Vein endothelial cell (primary cell): ENCODE measurements at places on chromosomes 3 and 15. TPM values are rescaled to one million over a fixed set of nuclear protein-coding genes. Genes with fewer than 3 reads are reported as not detected.

Gene IDH3A
- total RNA-seq = 23.8 and 54.4 TPM in 2 replicates

Gene ACKR2
- total RNA-seq = not detected in 2 replicates

Gene KLHDC8B
- total RNA-seq = 35.9 and 37.5 TPM in 2 replicates

Gene SERINC4
- total RNA-seq = under 0.01 TPM in 1 of 2 replicates, not detected in the other

Gene FRMD5
- 8.6 and 12.7 TPM in 2 replicates for total RNA-seq

Gene PCOLCE2
- total RNA-seq = 0.19 TPM in 1 of 2 replicates, not detected in the other

Gene TGM4
- 0.10 and 0.33 TPM in 2 replicates for total RNA-seq

Gene SLTM
- total RNA-seq = 46.4 and 65.9 TPM in 2 replicates

Gene RASGRP1
- total RNA-seq = under 0.01 and 0.76 TPM in 2 replicates

Gene GOLGA6D
- not detected in 2 replicates for total RNA-seq

Gene PRSS50
- not detected in 2 replicates for total RNA-seq

Gene SERPINI2
- total RNA-seq = not detected in 2 replicates

Gene TRAIP
- 3.6 and 5.5 TPM in 2 replicates for total RNA-seq

Gene SPINK8
- total RNA-seq = not detected in 2 replicates

Gene ZPLD1
- under 0.01 TPM in 1 of 2 replicates, not detected in the other for total RNA-seq

Gene CACNA2D2
- under 0.01 TPM in 1 of 2 replicates, not detected in the other for total RNA-seq

Gene CD200R1
- not detected in 2 replicates for total RNA-seq

Gene CX3CR1
- not detected in 2 replicates for total RNA-seq

Gene CASR
- total RNA-seq = under 0.01 TPM in 1 of 2 replicates, not detected in the other

Gene MESP1
- 0.10 and 0.33 TPM in 2 replicates for total RNA-seq
